ENCODE measurements at places on chromosomes 1 and 21. TPM values are rescaled to one million over a fixed set of nuclear protein-coding genes. Genes with fewer than 3 reads are reported as not detected.

GRCh38 chr1:228194436-228194835, 13.4 kb upstream of the OBSCN start:
- DNase-seq, result no peak

- DNase-seq, result no peak
Measured at GRCh38 chr1:154512760-154513159, 10.5 kb upstream of the SHE start.

- DNase-seq, result no peak
Measured at GRCh38 chr1:153750026-153750995, 22.5 kb downstream of the INTS3 start.

KIF1B gene
- polyA plus RNA-seq, result 4.5 TPM

- no peak for DNase-seq
Measured at GRCh38 chr21:36976882-36977651, 10.6 kb upstream of the HLCS start.

All from foreskin keratinocyte (primary cell).